ENCODE measurements at places on chromosomes 6 and 20.

DNA sequence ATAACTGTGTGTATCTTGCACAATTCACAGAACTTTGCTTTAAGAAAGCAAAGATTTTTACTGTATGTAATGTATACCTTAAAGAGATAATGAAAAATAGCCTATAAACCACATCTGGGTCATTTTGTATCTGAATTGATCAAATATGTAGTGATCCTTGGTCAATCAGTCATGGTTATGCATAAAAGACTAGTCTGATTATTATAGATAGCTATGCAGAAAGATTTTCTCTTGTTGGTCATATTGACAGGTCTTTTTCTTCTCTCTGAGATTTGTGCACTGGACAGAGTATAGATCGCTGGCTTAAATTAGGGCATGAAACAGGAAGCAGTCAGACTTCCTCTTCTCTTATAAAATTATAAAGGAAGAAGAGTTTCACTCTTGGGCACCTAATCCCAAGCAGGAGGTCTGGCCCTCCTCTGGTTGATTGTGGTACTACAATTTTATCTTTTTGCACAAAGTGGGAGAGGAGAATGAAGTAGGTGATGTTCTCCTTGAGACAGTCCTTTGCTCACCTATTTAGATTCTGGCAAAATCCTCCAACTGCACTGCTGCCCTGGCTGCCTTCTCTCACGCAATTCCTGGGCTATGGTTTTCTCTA, 380.9 kb upstream of the RGS17 start:
- no peak for DNase-seq

- DNase-seq, result no peak
These were observed 273.6 kb downstream of the PACRG start for GRCh38 chr6:163001330-163001729.

DNA sequence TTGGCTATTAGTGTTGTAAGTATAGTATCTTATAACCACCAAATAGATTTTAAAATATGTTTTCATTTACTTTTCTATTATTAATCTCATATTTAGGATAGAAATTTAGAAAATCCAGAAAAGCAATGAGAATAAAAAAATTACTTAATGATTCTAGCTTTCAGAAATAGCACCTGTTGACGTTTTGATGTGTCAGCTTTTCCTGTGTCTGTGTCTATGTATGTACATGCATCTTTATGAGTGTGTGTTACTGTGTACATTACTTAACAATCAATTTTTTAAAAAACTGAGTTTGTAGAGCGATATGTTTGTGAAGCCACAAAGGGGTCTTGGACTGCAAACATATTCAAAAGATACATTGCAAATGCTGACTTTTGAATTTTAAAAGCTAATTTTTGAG, 526.9 kb downstream of the BCKDHB start:
- no peak for DNase-seq

DNA sequence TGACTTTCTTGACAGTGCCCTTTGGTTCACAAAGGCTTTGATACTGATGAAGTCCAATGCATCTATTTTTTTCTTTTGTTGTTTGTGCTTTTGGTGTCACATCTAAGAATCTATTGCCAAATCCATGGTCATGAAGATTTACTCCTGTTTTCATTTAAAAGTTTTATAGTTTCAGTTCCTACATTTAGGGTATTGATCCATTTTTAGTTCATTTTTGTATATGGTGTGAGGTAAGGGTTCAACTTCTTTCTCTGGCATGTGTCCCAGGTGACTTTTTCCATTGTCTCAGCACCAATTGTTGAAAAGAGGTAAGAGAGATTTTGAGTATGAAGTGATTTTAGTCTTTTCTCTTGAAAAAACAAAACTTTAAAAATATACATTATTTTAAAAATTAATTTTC, 260.6 kb downstream of the GMPR start:
- no peak for DNase-seq

DNA sequence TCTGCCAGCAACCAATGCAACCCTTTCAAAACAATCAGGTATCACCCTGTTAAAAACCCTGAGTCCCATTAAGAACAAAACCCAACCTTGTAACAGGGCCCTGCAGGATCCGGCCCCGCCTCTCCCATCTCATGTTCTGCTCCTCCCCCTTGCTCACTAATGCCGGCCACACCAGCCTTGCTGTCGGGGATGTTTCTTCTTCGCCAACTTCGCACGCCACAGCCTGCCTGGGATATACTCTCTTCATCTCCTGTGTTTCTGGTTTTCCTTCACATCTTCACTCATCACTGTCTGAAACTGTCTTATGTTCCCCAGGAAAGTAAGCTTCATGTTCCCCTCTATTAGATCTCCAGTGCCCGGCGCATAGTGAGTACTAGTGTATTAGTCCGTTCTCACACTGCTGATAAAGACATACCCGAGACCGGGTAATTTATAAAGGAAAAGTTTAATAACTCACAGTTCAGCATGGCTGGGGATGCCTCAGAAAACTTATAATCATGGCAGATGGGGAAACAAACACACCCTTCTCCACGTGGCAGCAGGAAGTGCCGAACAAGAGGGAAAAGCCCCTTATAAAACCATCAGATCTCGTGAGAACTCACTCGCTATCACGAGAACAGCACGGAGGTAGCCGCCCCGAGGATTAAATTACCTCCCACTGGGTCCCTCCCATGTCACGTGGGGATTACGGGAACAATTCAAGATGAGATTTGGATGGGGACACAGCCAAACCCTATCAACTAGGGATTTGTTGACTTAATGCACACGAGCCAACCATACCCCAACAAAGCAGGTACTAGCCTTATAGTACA, 5.1 kb downstream of the TP53RK start:
- no peak for DNase-seq

DNA sequence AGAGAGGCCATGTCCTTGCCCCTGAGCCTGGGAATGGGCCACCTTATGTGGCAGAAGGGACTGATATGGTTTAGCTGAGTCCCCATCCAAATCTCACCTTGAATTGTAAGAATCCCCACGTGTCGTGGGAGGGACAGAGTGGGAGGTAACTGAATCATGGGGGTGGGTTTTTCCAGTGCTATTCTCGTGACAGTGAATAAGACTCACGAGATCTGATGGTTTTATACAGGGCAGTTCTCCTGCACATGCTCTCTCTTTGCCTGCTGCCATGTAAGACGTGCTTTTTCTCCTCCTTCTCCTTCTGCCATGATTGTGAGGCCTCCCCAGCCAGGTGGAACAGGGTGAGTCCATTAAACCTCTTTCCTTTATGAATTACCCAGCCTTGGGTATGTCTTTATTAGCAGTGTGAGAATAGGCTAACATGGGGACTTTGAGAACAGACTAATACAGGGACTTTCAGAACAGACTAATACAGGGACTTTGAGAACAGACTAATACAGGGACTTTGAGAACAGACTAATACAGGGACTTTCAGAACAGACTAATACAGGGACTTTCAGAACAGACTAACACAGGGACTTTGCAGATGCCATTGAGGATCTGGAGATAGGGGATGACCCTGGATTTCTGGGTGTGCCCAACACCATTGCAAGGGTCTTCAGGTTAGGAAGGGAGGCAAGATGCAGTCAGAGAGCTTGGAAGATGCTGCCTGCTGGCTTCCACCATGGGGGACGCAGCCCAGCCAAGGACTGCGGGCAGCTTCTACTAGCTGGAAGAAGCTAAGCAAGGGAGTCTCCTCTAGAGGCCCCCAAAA, 86.9 kb downstream of the RAMACL start:
- DNase-seq, result no peak

DNA sequence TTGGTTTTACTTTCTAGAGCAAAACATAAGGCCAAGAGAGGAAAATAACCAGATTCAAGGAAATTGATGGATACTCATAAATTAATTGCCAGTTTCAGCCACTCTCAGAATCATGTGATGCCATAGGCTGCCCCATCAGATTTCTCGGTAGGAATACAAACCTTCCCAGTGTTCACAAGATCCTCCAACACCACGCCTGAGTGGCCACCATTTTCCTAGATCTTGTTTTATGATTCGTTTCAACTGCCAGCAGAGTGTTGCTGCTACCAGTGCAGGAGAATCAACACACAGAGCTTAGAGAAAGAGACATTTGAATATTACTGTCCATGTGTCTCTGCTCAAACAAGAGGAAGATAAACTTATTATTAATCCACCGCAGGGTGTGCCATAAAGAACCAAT, 434.2 kb upstream of the CDH4 start:
- no peak for DNase-seq

DNA sequence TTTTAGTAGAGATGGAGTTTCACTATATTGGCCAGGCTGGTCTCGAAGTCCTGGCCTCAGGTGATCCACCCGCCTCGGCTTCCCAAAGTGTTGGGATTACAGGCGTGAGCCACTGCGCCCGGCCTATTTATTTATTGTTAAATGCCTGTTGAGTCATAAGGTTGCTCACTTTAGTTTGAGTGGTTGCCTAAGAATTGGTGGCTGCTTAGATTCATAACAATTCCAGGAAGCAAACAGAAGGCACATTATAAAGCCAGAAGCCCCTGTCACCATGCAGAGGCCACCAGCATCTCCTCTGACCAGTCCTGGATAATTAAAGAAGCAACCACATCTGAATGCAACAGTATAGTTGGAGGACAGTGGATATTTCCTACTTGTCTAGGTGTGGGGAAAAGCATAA, 24.0 kb upstream of the ARMH2 start:
- no peak for DNase-seq

GRCh38 chr6:163958646-163959045, 544.1 kb downstream of the QKI start:
- no peak for DNase-seq

DNA sequence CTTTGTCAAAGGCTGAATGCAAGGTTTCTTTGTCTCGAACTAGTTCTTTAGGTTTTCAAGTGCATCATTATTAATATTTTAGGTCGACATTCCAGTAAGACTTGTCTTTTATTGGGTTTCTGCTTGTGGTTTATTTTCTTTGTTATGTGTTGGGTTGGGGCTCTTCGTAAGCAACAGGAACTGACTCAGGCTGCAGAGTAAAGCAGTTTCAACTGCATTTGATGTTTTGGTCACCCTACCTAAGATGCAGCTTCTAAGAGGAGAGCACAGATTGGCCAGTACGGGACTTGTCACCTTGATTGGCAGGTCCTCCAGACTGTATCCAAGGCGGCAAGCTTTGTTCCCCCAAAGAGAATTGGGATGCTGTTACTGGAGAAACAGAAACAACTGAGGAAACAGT, 149.5 kb upstream of the SULF2 start:
- no peak for DNase-seq

- DNase-seq, result no peak
These were observed 4.4 kb upstream of the GLP1R start for GRCh38 chr6:39044181-39044580.

- DNase-seq, result no peak
These were observed 34.0 kb upstream of the FAM210B start for GRCh38 chr20:56324806-56325205.

- DNase-seq, result no peak
These were observed 35.7 kb downstream of the MGME1 start for GRCh38 chr20:18004384-18005031.

- DNase-seq, result no peak
These were observed 163.0 kb downstream of the RIMS1 start for GRCh38 chr6:72049376-72049775.

DNA sequence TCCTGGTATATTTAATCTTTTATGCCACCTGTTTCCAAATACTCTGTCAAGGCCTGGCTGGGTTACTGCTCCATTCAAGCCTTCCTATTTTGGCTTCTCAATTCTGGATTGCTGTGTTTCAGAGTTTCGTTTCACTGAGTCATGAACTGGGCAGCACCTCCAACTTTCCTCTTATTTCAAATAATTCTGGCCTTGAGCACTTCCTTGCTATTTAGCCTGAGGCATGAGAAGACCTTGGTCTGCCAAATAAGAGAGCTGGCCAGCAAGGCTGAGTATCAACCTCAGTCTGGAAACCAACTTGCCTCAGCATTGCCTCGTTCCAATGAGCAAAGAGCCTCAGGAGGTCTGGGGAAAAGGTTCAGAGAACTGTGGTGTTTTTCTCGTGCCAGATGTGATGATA, 66.6 kb downstream of the TNFAIP3 start:
- no peak for DNase-seq

DNA sequence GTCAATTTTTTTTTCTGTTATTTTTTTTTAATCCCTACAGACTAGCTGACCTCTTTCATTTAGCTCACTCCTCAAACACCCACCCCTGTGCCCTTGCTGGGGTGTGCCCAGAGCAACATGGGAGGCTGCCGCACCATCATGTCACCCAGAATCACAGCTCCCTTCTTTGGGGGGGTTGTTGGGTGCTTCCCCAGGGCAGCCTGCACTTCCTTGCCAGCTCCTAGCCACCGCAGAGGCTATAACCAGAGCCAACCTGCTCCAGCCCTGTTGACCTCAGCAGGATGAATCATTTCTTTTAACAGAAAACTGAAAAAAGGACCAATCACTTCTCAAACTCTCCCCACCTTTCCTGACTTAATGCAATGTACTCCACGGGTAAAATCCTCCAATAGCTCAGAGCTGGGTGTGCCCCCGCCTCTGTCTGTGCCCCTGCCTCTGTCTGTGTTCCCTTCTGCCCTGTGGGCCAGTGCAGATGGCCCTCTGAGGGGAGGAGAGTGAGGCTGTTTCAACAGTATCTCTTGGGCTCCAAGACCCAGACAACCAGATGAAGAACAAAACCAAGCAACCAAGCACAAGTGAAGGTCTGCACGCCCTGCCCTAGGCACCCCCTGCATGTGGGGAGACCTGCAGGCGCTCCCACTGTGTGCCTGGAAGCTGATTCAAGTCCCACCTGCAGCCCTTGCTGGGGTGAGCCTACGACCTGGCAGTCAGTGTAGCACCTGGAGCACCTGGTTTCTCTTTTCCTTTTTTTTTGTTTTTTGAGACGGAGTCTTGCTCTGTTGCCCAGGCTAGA, 67.7 kb downstream of the PYGB start:
- no peak for DNase-seq

- DNase-seq, result no peak
These were observed 102.3 kb downstream of the EDN3 start for GRCh38 chr20:59402681-59403080.

DNA sequence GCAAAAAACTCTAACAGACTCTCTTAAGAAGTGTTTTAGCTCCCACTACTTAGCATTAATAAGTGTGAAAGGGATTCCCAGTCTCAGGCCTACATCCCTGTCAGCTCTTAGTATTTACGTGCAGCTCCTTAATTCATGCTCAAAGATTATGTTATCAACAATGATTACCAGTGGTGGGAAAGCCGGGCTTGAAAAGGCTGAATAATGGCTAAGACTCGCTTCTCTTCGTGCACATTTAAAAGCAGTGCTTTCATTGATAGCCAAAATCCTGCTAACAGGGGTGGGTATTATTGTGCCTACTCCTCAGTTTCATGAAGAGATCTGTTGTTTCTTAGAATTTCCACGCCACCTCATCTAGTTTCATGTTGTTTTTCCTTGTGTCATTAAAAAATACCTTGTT, 518.8 kb downstream of the GRIK2 start:
- no peak for DNase-seq
